ENCODE measurements at places on chromosomes 6 and 20.
A peak's percentile ranks its signal among the peaks of the same experiment; 100 is the strongest.

DNA sequence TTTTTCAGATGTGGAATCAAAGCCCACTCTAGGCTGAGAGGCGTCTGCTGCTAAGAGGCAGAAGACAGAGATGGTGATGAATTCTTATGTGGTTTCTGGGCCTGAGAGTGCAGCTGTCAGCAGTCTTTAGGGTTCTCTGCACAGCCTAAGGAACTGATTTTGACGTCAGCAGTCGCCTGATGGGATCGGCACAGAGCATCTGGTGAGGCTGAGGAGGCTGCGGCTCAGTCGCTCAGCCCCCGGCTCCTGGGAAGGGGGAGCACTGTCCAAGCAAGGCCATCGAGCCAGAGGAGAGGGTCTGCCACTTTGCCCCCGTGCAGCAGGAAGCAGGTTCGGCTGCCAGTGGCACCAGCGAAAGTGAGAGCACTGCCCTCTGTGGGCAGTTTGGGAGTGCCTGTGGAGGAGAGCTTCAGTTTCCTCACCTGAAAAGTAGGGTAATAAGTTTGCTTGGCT, 92.5 kb downstream of the TCP11 start:
- DNase-seq = no peak

DNA sequence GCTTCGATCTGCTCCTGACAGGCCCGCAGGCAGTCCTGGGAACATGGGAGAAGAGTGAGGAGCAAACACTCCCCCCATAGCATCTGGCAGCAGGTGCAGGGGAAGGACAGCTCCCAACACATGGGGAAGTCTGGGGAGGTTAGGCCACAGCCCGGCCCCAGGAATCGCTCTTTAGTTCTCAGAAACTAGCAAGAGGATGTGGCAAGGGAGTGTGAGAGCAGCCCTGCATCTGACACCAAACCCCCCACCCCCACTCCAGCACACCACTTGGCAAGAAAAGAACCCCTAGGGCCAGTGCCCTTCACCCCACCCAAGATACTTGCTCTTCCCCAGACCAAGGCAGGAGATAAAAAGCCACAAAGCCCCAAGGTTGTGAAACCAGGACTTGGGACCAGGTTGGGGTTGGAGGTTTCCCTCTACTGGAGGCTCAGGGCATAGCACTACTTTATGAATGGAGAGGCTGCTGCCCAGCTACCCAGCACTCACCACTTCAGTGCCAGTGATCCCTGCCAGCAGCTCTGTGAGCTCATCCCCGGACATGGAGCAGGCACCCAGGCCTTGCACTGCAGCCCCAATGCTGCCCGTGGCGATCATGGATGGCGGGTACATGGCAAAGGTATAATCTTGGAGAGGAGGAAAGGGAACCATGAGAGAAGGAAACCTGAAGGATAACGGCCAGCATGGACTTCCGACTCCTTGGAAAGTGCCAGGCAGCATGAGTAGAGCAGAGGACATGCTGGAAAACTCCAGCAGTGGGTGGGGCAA, 5.4 kb downstream of the CCND3 start:
- DNase-seq = peak; percentile 35

DNA sequence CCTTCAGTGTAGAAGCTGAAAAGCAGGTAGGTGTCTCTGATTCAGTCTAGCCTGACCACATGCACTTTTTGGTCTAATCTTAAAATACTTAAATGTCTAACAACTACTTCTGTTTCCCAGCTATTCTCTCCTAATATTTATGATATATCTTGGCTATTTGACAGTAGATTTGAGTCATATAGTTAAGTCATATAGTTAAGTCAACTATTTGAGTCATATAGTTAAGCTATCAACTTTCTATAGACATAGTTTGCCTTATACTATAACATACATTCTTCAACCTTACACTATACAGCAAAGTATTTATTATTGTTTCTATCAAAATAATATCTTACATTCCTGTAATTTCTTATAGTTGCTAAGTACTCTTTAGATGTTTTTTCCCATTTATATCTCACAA, 110.9 kb downstream of the GMDS start:
- DNase-seq = no peak

GRCh38 chr6:113672491-113673149, 184.5 kb upstream of the MARCKS start:
- no peak for DNase-seq

- DNase-seq = no peak
These were observed 313.4 kb upstream of the MOCS1 start for GRCh38 chr6:40247516-40248115.

- no peak for DNase-seq
These were observed 44.7 kb downstream of the NFATC2 start for GRCh38 chr20:51497542-51498467.

- DNase-seq = no peak
These were observed 1.7 kb upstream of the AIG1 start for GRCh38 chr6:143058987-143059386.

DNA sequence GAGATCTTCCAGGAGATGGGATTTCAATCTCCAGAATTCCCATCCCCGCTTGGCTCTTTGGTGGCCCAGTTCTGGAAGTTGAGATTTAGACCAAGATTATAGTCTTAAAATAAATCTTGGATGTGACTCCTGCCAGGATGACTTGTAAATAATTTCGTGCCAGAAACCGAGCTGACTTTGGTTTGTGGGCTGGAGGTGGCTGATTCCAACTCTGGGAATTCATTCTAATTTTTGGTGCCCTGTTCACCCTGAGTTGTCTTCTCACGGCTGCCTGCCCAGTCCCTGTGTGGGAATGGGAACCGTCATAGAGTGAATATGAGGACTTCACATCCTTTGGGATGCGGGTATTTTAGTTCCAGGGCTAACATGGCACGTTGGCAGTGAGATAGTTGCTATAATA, 64.8 kb downstream of the JARID2 start:
- no peak for DNase-seq

DNA sequence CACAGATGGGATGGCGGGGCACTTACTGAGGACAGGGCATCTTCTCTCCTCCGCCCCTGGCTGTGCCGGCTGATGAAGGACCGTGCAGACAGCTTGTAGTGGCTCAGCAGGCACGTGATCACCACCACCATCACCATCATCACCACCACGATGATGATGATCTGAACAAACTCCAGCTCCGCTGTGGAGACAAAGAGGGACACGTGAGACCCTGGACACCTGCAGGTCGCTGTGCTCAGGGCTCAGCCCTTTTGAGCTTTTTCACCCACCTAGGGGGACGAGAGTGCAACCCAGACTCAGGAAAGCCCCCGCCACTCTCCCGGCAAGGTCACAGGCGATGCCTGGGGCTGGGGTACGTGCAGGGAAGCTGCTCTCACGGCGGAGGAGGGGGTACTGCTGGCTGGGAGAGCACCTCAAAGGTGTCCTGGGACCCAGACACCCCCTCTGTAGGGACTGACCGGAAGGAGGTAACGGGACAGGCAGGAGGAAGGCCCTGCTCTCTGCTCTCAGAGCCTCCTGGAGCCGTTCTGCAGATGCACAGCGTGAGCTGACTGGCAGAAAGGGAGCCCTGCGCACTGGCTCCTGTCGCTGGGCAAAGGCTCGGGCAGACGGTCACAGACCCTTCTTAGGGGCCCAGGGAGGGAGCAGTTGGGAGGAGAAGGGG, 39.4 kb upstream of the ZBP1 start:
- DNase-seq = no peak

DNA sequence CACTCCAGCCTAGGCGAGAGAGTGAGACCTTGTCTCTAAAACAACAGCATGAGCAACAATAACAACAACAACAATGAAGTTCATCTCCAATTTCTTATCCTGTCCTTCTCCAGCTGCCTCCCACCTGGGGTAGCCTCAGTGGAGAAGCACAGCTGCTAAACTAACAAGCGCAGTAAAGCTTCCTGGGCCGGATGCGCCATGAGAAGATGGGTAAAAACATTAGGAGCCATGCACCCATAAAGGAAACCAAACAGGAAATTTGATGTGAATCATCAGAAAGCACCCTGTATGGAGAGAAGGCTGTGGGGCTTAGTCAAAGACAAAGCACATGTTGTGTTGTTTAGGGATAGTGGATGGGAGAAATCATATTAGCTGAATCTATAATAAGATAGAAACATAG, 61.1 kb upstream of the CCN6 start:
- no peak for DNase-seq

GRCh38 chr6:126337323-126337722, 2.6 kb upstream of the CENPW start:
- DNase-seq = no peak

DNA sequence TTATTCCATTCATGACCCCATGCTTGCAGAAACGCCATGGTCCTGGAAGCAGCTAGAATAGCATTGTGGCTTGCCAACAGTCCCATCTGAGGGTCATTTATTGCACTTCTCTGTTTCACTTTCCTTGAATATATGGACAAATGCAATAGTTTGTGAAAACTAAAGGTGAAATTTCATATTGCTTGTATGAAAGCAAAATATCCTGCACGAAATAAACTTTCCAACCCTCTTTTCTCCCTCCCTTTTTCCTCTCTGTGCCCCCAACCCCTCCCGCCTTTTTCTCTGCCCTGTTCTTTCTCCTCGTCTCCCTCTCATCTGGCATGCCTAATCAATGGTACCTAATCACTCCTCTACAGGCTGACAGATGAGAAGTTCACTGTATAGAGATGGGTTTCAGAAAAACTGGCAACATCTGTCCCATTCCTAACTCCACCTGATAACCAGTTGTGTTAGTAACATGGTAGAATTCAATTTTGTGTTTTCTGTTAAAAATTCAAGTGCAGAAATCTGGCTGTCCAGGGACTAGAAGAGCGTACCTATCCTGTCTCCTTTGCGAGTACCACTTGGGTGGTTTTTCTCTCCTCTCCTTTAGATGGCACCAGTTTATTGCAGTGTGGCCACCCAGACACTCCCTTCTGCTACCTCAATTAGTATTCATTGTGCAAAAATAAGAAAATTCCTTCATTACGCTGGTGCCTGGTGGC, 198.6 kb downstream of the FOXA2 start:
- DNase-seq = no peak

DNA sequence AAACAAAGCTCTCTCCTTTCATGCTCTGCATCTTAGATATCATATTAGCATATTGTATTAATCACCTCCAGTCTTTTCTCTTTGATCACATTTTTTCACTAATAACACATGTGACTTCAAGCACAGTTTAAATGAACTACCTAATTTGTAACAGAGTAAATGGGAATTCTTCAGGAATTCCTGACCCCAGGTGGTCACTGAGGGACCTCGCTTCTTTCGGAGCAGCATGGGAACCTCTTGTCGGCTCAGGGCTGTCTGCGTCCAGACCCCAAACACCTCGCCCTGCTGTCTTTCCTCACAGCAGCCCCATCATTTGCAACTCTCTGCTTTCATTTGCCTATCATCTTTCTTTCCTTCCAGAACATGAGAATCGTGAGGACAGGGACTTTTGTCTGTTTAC, 103.5 kb downstream of the DACT2 start:
- no peak for DNase-seq

DNA sequence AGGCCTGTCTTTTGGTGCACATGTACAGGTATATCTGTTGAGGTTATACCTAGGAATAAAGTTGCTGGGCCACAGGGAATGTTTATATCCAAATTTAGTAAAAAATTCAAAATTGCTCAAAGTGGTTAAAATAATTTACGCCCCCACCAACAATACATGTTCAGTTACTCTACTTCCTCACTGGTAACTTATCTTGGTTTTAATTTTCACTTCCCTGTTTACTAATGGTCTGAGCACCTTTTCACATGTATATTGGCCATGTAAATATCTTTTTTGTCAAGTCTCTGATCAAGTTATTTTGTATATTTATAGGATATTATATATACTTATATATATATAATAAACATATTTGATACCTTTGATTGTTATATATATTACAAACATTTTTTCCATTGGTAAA, 9.7 kb downstream of the PDE7B start:
- no peak for DNase-seq

DNA sequence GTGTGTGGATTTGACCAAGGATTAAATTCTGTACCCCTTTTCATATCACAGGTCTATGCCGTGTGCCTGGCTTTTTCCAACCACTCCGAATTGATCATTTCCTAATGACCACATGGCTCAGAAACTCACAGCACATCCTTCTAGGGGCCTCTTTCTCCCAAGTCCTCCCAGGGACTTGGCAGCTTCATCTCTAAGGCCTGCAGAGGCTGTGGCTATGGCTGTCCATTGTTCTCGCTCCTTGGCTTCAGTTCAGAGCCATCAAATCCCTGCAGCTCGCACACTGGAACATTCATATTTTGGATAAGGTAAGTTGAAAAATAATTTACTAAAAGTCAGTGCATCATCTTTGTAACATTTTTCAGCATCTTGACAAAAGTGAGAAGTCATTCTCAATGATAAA, 497.2 kb upstream of the CDH4 start:
- DNase-seq = no peak

GRCh38 chr6:133886104-133886775, 2.7 kb upstream of the TCF21 start:
- no peak for DNase-seq

DNA sequence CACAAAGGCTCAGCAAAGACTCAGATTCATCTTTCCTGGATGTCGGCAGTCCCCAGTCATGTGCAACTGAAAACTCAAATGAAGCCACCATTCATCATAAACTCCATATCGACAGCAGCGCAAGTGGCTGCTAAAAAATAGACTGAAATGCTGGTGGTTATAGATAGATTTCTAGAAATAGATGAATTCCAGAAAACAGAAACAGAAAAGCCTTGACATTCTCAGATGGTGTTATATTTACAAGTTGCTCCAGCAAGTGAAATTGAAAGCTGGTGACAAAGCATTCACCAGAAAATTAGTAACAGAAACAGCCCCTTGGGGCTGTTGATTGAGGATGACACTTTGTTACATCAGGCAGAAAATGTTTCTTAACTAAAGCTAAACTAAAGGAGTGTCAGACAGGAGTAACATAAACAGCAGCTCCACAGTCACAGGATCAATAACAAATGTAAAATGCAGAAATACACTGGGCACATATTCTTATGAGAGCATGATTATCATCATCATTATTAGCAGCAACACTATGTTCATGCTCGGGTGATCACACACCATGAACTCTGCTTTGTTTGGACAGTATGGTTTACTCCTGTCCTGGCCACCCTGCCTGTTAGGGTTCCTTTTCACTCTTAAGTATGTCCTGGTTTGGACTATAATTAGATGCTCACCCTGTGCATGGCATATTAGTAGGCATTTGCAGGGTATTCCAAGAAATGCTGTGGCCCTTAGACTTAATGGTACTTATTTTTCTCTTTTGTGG, 36.4 kb upstream of the SLC35F1 start:
- DNase-seq = no peak

GRCh38 chr6:19394051-19394450, 443.1 kb upstream of the ID4 start:
- no peak for DNase-seq

DNA sequence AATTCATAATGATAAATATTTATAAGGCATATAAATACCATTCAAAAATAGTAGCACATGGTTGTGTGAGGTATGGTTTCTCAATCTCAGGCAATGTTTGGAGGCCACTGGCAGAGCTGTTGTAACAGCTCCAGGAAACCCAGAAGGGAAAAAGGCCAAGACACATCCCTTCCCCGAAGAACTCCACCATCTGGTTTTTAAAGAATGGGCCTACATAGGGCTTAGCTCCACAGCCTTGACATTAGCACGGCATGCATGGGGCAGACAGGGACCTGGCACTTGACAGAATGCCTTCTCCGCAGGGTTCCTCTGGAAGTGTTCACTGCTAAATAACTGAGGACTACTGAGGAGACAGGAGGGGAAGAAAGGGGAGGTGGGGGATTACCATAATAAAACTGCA, 16.1 kb upstream of the FOXO3 start:
- DNase-seq = no peak

- no peak for DNase-seq
These were observed 56.7 kb downstream of the ISM1 start for GRCh38 chr20:13277663-13278295.
